H7 (cell line): ENCODE measurements at places on chromosomes 2 and 18.
A peak's percentile ranks its signal among the peaks of the same experiment; 100 is the strongest.

GRCh38 chr2:28452534-28453081 is 43.3 kb upstream of the PLB1 start:
- peak; percentile 91 for DNase-seq

DNA sequence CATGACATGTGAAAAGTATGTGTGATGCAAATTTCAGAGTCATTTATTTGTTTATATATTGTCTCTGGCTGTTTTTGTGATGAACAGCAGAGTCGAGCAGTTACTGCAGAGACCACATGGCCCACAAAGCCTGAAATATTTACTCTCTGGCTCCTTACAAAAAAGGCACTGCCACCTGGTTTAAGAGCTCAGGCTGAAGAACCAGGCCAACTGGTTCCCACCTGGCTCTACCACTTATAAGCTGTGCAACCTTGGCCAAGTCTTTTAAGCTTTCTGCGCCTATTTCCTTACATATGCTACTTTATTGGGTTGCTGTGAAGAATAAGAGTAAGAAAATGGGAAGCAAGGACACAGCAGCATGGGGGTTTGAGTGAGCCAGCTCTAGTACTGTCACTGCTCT is 207.6 kb downstream of the L3MBTL4 start:
- no peak for DNase-seq

- peak; percentile 19 for DNase-seq
Measured at GRCh38 chr18:34807106-34807796, 97.2 kb downstream of the DTNA start.

GRCh38 chr2:173210270-173211196 is 134.9 kb downstream of the MAP3K20 start:
- peak; percentile 66 for DNase-seq

DNA sequence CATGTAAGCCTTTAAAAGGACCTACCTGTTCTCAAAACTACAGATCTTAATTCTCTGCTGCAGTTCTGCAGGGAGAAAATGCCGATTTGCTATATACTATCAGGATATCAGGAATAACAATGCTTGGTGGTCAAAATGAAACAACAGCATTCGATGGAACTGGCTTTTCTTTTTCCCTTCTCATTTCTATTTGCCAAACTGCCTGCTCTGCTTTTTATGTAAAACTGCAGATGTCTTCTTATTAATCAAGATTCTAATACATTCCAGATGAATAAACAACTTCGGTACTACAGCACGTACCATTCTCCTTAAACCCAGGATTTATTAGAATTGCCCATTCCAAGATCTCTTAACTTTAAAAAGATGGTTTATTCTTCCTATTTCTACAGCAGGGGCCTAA is 100.9 kb downstream of the ZNF521 start:
- no peak for DNase-seq

- no peak for DNase-seq
Measured at GRCh38 chr18:10953672-10954071, 195.7 kb downstream of the PIEZO2 start.

DNA sequence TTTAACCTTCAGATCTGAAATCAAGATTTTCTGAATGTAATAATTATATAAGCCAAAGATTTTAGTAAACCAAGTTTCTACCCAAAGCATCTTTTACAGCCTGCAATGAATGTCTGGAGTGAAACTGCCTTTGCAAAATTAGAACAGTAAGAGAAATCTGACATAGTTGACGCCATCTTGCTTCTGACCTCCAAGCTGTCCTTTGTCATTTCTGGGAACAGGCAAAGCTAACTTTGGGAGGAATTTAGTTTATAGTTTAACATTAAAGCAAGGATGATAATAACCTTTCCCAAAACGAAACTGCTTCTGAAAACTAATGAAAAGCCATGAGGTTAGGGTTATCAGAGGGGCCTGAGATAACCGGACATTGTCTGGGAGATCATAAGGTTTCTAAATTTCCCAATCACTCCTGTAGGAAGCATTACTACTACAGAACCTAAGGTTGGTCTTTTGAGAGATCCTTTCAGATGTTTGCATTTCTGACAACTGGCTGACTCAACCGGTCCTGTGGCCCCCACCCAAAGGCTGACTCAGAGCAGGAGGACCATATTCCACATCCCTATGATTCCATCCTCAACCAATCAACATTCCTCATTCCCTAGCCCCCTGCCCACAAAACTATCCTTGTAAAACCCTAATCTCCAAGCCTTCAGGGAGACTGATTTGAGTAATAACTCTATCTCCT is 124.5 kb downstream of the TMEM131 start:
- DNase-seq: no peak

- DNase-seq: no peak
Measured at GRCh38 chr2:224302952-224303351, 99.0 kb downstream of the FAM124B start.

DNA sequence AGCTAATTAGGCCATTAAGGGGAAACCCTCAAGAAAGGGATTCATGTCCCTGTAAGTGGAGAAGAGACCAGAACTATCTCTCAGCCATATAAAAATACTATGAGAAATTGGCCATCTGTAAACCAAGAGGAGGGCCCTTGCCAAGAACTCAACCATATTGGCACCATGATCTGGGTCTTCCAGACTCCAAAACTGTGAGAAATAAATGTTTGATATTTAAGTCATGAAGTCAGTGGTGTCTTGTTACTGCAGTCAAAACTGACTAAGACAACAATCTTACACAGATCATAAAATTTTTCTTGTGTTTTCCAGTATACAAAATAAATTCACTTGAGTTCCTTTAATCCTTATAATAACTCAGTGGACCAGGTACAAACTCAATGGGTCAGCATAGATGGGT is 589.8 kb upstream of the CDH2 start:
- no peak for DNase-seq

GRCh38 chr2:216735086-216735485 is 39.7 kb upstream of the IGFBP5 start:
- no peak for DNase-seq

DNA sequence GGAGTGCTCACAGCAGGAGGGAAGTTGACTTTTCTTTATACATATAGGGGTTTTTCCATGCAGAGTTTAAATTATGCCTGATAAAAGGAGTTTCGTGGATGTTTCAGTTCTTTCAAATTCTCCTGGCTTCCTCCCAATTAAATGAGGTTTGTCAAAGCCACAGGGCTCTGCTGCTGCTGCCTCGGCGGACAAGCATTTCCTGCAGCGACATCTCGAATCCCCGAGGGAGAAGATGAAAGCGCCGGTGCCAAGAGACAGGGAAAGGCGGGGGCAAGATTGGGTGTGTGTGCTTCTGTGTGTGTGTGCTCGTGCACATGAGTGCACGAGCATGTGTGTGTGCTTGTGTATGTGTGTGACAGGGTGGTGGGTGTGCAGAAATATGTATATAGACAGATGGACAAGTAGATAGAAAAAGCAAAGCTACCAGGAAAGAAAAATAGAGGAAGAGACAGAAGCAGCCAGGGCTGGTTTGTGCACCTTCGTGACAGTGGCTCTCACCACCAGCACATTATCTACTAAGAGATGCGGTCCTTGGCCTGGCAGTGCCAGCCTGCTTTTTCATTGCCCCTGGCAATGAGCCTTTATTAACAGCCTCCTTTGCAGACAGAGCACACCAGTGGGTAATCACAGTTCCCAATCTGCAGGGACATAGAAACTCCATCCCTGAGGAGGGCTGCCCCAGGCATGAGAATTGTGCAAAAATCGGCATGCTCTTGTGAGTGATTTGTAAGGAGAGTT is 76.2 kb downstream of the CDK15 start:
- DNase-seq: no peak

DNA sequence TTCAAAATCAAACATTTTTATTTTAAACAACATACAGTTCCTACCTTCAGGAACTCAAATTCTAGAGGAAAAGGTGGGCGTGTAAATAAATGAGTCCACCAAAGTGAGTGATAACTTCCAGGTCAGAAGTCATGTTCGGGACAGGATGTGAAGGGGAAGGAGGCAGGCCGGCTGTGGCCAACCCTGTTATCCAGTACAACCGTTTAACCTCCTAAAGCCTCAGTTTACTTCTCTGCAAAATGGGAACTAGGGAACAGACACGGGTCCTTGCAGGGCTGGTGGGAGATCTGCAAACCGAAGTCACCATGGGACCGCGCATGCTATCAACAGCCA is 373 bp downstream of the EIPR1 start:
- DNase-seq: no peak

DNA sequence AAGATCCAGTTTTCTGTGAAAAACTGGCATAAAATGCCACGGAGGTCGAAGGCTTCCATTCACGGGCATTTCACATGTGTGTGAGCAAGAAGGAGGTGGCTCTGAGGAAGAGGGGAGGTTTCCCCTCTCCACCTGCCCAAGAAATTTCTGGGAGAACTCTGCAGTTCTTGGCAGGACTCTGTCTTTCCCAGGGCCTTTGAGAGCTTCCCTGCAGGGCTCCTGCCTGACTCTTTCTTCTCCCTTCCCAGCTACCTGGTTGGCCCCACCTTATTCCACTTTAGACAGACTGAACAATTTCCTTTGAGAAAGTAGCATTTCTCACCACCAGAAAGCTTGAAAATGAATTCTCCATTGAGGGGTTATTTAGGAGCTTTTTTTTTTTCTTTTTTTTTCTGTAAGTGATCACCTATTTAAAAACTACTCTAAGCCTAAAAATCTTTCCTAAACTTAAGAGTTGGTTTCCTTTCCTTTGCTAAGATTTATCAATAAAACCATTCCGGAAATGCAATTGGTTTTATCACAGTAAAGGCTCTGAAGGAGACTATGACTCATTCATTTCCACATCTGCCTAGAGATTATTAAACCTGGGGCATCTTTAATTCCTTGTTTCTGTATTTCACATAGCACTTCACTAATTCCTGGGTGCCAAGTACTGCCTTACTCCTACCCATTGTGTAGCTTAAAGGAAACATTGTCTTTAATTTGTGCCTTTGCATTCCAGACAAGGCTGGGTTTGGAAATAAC is 59.3 kb downstream of the UNC80 start:
- DNase-seq: no peak
